ENCODE measurements at places on chromosomes 3 and 15. TPM values are rescaled to one million over a fixed set of nuclear protein-coding genes. Genes with fewer than 3 reads are reported as not detected.

Gene FBXL22
- not detected for total RNA-seq

- 0 out of 2 replicates have a peak, but pooled peaks cover 2% of the 10 kb centered on the region for H3K27me3 ChIP-seq
- H3K36me3 ChIP-seq: no peaks in the 10 kb centered on the region
Observed at GRCh38 chr3:430186-430585, 233.6 kb downstream of the CHL1 start.

Gene INTS14
- total RNA-seq: 40.1 TPM

Gene HEMK1
- 17.0 TPM for total RNA-seq

DNA sequence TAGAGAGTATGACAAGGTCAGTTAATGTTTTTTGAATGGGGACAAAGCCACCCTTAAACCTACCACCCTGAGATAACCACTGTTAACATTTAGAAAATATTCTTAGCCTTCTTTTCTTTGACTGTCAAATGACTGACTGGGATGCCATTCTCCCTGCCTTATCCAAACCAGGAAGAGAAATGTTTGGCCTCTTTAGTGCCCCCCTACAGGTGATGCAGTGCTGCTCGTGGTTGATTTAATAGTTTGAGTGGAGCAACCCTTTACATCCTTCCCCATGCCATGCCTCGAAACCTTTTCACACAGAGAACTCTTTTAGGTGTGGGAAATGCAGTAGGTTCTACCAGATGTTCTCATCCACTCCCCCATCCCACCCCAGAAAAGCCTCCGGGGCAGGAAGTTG is 38.7 kb upstream of the UMPS start:
- no peaks in the 10 kb centered on the region for H3K27me3 ChIP-seq

Measured in Karpas-422 (cell line).